NCI-H510A treated with DMSO at 0.1 percent for 48 hours (cell line): ENCODE measurements at places on chromosomes 3 and 15.

DNA sequence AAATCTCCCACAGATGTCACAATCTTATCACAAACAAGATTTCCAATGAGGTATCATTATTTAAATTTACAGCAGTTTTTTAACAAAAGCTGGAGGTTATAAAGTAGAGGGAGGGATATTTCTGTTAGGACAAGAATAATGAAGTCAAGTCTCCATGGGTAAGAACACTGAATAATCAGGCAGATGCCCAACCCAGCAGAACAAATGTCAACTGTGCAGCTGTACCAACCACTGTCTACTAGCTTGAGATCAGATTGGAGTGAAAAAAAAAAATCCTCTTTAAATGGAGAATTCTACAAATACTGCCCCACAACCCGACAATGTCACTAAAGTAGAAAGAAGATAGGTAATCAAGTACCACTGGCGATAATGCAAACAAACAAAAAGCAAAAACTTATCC is 30.3 kb downstream of the DHX36 start:
- DNase-seq = no peak

DNA sequence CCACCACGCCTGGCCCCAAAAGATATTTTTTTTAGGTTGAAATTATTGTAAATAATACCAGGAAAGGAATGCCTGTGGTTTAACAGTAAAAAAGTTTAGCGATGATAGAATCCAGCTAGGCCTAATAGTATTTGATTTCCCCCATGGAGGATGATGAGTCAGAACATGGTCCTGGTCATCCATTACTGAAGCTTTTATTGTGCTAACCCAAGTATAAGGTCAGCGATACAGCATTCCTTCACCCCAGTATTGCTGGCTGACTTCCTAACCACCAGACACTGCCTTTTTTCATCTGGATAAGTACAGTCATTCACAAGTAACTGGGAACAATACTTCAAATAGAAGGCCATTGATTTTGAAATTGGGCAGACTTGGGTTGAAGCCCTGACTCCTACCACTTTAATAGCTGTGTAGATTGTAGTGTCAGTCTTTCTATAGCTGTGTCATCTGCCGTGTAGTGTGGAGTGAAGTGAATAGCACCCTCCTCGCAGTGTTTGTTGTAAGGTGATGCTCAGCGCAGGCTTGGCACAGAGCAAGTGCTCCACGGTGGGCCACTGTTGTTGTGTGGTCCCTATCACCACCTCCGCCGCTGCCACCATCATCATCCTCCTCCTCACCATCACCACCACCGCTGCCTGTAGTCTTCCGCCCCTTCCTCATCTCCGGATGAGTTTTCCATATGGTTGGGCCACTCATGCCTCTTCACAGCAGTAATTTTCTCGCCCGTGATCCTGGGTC is 436.0 kb upstream of the TPM1 start:
- no peak for DNase-seq

- DNase-seq = no peak
Observed at GRCh38 chr15:67097930-67098740, 32.7 kb downstream of the SMAD3 start.

GRCh38 chr3:2023959-2024358 is 74.7 kb upstream of the CNTN4 start:
- peak; percentile 6 for DNase-seq

- no peak for DNase-seq
Observed at GRCh38 chr3:76415384-76415783, 624.5 kb upstream of the ROBO2 start.

DNA sequence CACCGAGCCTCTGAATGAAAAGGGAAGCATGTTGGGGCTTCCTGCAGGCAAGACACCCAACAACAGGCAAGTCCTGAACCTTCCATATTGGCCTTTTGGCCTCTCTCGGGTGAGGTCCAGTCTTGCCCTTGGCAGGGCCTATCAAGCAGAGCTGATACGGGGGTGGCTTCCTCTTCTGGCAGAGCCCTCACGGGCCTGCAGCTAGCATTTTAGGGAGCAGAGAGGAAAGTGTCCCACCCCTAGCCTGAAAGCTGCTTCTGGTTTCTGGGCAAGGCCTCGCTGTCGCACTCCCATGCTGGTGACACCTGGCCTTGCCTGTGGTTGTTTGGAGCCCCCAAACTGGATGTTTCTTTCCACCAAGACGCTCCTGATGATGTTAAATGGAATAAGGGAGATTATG is 31.8 kb upstream of the CTSH start:
- DNase-seq = no peak

- DNase-seq = no peak
Observed at GRCh38 chr3:70138606-70139005, 139.1 kb downstream of the SAMMSON start.

- peak; percentile 88 for DNase-seq
Observed at GRCh38 chr15:74995182-74995778, at the start of gene SCAMP5. Gene SCAMP5, plus strand, starts transcription at chr15:74995563. Its CDS starts 16,277 bp downstream, at chr15:75011840.

DNA sequence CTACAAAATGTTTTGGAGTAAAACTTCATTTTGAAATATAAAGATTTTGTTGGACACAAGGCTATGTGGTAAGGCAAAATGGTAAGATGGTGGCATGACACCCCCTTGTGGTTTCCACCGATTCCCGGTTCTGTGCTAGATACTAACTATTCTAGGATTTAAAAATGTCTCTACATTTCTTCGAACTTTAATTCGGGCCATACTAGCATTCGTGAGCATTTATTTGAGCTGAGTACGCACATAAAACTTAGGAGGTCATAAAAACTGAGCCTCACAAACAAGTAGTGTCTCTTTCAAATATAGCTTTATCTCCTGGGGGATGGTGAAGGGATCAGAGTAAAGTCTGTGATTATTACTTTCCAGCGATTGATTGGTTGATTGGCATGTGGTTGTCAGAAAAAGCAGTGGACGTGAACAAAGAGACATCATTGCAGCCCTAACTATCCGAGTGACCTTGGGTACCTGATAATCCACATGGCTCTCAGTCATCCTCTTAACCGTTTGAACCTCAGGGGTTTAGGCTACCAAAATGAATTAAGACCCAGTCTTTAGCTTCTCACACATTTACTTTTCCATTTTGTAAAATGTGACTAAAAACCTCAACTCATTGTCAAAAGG is 1.1 kb upstream of the ZNF639 start:
- DNase-seq = peak; percentile 46

DNA sequence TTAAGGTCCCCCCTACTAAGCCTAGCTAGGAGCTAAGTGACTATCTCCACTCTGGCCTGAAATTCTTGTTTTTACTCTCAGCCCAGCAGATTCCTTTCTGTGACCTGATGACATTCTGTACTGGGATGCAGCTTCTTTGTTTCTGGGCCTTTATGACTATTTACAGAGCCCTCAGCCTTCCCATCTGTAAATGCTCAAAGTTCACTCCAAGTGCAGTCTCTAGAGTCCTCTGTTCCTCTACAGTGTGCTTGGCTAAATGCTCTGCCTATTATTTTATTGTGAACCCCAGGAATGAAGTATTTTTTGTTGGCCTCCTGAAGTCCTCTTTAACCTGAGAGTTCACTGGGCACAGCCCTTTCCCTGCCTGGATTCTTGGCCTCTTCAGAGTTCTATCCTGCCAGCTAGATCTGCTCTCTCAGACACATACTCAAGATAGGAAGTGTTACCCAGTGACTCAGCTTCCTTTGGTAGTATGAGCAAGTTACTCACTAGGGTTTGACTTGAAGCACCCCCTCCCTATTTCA is 278.1 kb upstream of the P2RY1 start:
- DNase-seq = no peak

DNA sequence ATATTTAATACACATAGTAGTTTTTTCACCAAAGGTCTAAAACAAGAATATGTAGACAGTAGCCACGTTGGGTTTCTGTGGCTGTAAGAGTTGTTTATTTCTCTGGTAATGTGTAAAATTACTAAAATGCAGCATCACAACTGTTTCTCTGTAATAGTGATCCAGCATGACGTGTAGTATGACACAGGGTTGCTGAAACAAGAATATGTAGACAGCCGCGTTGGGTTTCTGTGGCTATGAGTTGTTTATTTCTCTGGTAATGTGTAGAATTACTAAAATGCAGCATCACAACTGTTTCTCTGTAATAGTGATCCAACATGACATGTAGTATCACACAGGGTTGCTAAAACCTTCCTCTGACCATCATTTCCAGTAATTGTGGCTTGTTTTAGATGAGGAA is 153.6 kb upstream of the ZNF717 start:
- no peak for DNase-seq

- no peak for DNase-seq
Observed at GRCh38 chr3:69328103-69328962, 57.6 kb downstream of the FRMD4B start.

DNA sequence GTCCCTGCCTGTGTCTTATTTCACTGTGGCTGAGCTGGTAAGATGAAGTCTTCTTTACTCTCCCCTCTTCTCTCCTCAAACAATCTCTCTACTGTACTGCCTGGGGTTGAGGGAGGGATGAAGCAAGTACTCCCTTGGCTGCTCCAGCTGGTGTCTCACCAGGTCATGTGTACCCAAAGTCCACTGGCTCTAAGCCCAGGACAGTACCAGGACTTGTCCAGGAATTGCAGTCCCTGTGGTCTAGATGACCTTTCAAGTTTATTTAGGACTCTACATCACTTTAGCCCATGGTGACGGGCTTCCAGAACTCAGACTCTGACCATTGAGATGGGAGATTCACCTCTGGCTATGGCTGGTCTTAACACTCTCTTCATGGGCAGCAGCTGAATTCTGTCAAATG is 17.5 kb upstream of the SLC27A2 start:
- no peak for DNase-seq

GRCh38 chr3:35440826-35441225 is 198.5 kb upstream of the ARPP21 start:
- DNase-seq = no peak

- no peak for DNase-seq
Observed at GRCh38 chr15:41011055-41011815, 58.0 kb downstream of the CHAC1 start.

GRCh38 chr15:43317566-43318184 is 12.7 kb downstream of the LCMT2 start:
- DNase-seq = no peak

GRCh38 chr3:60142009-60142408 is 1092.2 kb upstream of the CFAP20DC start:
- no peak for DNase-seq

GRCh38 chr3:140022066-140022770 is 87.2 kb downstream of the CLSTN2 start:
- no peak for DNase-seq

GRCh38 chr15:84874981-84875699 is 9.3 kb upstream of the SLC28A1 start:
- DNase-seq = no peak

DNA sequence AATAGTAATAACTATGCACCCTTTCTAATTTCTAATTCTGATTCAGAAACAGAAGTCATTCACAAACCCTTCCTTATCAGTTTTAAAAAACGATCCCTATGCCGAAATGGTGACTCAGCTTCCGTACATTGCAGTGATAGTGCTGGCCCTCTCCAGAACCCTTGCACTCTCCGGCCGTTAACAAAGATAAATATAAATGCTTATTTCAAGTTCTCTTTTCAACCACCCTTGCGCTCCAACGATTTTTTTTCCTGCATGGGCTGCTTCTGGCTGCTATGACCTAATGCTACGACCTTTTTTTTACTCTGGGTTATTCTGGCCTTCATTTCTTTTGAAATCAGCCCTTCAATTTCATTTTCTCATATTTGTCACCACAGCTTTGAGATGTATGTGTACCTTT is 646.2 kb downstream of the NTRK3 start:
- no peak for DNase-seq

GRCh38 chr15:64568765-64569164 is 108.4 kb downstream of the ZNF609 start:
- DNase-seq = no peak

DNA sequence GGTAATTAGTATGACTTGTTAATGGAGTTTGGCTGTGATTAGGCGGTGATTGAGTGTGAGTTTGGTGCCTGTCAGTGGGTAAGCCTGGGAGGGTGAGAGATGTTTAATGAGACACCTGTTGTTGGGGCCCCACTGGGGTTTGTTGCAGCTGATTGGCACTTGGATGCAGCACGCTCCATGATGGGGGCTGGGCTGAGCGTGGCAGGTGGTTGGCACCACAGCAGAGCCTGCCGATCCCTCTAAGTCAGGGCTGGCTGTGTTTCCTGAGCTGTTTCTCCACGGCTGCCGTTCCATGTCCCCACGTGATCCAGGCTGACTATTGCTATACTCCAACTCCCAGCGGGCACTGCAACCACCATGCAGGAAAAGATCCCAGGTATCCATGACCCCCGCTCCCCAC is 93.5 kb upstream of the ARRDC4 start:
- no peak for DNase-seq

- no peak for DNase-seq
Observed at GRCh38 chr15:76433798-76434400, 97.3 kb downstream of the ISL2 start.

GRCh38 chr15:66308531-66308930 is 15.2 kb downstream of the DIS3L start:
- no peak for DNase-seq

DNA sequence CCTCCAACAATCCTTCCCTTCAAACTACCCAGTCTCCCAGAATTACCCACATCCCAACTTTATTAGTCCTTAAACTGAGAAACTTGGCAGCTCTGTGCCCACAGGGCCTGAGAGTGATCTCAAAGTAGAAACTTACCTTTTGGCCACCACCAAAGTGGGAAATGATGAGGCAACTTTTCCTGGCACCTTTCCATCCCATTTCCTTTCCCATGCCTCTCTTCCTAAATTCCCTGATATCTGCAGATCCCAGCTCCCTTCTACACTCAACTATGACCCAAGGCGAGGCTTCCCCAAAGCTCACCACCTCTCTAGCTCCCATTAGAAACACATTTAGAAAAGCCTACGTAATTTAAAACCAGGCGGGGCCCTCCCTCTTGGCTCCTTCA is 271.9 kb downstream of the FOXP1 start:
- DNase-seq = no peak

DNA sequence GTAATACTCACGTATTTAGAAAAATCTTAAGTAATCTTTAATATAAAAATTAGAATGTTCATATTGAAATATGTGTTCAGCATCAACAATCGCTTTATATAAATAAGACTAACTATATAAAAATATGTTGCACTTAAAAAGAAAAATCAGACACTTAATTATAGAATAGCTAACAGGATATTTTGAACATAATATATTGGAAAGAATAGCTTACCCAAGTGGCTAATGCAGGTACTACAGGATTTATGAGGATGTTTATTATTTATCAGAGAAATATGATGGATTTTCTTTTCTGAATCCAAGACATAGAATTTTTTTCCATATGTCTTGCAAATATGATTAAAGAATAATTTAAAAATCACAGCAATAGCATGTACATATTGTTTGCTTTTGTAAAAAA is 567.9 kb upstream of the GBE1 start:
- no peak for DNase-seq

- DNase-seq = no peak
Observed at GRCh38 chr15:70141376-70142071, 43.8 kb upstream of the TLE3 start.

GRCh38 chr15:77620297-77620696 is 12.4 kb downstream of the LINGO1 start:
- no peak for DNase-seq

DNA sequence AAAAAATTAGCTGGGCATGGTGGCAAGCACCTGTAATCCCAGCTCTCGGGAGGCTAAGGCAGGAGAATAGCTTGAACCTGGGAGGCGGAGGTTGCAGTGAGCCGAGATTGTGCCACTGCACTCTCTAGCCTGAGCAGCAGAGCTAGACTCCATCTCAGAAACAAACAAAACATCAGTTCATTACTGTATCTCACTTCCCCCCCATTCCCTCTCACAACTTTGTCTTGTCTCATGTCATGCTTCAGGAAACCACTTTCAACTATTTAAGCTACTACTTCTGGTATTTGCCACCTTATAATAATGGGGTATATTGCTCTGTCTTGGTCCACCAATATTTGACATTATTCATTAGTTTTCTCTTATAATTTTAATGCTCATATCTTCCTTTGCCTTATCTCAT is 26.2 kb downstream of the PIK3CA start:
- DNase-seq = no peak

GRCh38 chr15:68582864-68583263 is 4.1 kb downstream of the CORO2B start:
- no peak for DNase-seq
